ENCODE measurements at places on chromosomes 2 and 18. TPM values are rescaled to one million over a fixed set of nuclear protein-coding genes. Genes with fewer than 3 reads are reported as not detected.

Gene CDH7
- not detected for polyA plus RNA-seq

Gene KIF1A
- polyA plus RNA-seq, result 0.01 TPM

Gene ARMC9
- polyA plus RNA-seq, result 68.4 TPM

Gene ZNF804A
- polyA plus RNA-seq, result 3.5 TPM

Gene ALPG
- polyA plus RNA-seq, result not detected

Gene APLF
- polyA plus RNA-seq, result 1.6 TPM

Gene RIT2
- polyA plus RNA-seq, result not detected

Gene UGT1A3
- not detected for polyA plus RNA-seq

Gene SULT1C2
- polyA plus RNA-seq, result not detected

Gene NTSR2
- polyA plus RNA-seq, result not detected

Gene ALK
- 0.01 TPM for polyA plus RNA-seq

Gene GATA6
- 1.4 TPM for polyA plus RNA-seq

Gene APCDD1
- 15.3 TPM for polyA plus RNA-seq

Gene CXCR4
- 0.03 TPM for polyA plus RNA-seq

Gene SPATS2L
- 304 TPM for polyA plus RNA-seq

Gene LYPD6B
- not detected for polyA plus RNA-seq

Gene GCG
- not detected for polyA plus RNA-seq

Gene CYB5A
- 111 TPM for polyA plus RNA-seq

Gene TP53I3
- polyA plus RNA-seq, result 37.9 TPM

Gene AKAIN1
- polyA plus RNA-seq, result not detected

Gene FER1L5
- 0.24 TPM for polyA plus RNA-seq

Gene CXCR1
- polyA plus RNA-seq, result not detected

Gene HOXD13
- polyA plus RNA-seq, result not detected

Gene SERPINB10
- polyA plus RNA-seq, result 0.08 TPM

Gene GPR45
- polyA plus RNA-seq, result not detected

Gene EVA1A
- 22.8 TPM for polyA plus RNA-seq

Gene CD28
- not detected for polyA plus RNA-seq

Gene SERPINB11
- not detected for polyA plus RNA-seq

Gene DNAJC10
- polyA plus RNA-seq, result 86.7 TPM

Gene ADCYAP1
- not detected for polyA plus RNA-seq

Gene SPEG
- polyA plus RNA-seq, result 5.6 TPM

Gene CKAP2L
- 4.4 TPM for polyA plus RNA-seq

Gene MOCOS
- 2.0 TPM for polyA plus RNA-seq

Gene RAPGEF4
- polyA plus RNA-seq, result 0.51 TPM

Gene RBKS
- polyA plus RNA-seq, result 1.3 TPM

Gene CHPF
- 35.8 TPM for polyA plus RNA-seq

Gene KCNE4
- 17.8 TPM for polyA plus RNA-seq

Gene ABCG5
- not detected for polyA plus RNA-seq

Gene AP1S3
- polyA plus RNA-seq, result 2.9 TPM

Gene MCM6
- polyA plus RNA-seq, result 36.0 TPM

Gene RAB17
- 0.09 TPM for polyA plus RNA-seq

Gene CNGA3
- polyA plus RNA-seq, result 0.03 TPM

Gene ERMN
- polyA plus RNA-seq, result not detected
